Tibial nerve (tissue), 4 donors: ENCODE measurements at places on chromosomes 13 and 19. TPM values are rescaled to one million over a fixed set of nuclear protein-coding genes. Genes with fewer than 3 reads are reported as not detected.

DNA sequence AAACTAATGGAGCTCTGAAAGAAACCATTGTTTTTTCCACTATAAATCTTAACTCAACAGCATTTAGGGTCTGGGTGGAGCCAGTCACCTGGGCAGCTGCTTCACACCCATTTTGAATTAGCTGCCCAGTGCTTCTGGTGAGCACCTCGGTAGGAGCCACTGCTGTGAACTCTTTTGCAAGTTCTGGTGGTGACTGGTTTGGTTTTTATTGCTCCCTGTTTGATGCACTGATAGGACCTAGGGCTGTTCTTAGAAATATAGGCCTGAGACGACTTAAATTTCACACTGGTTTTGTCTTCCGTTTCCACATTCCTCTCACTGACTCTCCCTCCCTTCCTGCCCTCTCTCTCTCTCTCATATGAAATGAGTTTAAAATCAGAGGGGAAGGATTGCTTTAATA lies 103.9 kb downstream of the GGACT start:
- peaks cover 7% of the 10 kb centered on the region for H3K4me1 ChIP-seq
- H3K27ac ChIP-seq: no peak overlapping the region
- H3K27me3 ChIP-seq: no peaks in the 10 kb centered on the region
- no peaks in the 10 kb centered on the region for H3K36me3 ChIP-seq

- no peaks in the 10 kb centered on the region for H3K27me3 ChIP-seq
- H3K4me3 ChIP-seq: no peak overlapping the region
- DNase-seq: peak; percentile 89
Observed at GRCh38 chr13:20814224-20814910, 40.6 kb upstream of the EEF1AKMT1 start.

DNA sequence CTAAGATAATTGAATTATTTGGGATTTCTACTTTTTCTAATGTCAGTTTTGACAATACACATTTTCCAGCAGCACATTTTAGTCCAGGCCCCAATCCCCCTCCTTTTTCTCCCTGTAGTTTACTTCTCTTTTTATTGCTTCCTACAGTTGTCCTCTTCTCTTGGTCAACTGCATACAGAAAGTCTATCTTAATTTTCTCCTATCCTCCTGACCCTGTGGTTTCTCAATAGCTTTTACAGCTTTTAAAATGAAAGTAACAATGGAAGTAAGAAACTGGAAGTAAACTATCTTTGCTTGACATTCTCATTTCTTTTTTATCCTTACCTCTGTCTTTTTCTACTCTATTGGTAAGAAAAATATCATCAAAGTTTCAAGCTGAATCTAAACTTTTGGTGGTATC lies 106.5 kb upstream of the OXGR1 start:
- H3K27ac ChIP-seq: no peak overlapping the region
- H3K4me3 ChIP-seq: no peak overlapping the region
- H3K27me3 ChIP-seq: no peaks in the 10 kb centered on the region
- H3K4me1 ChIP-seq: no peaks in the 10 kb centered on the region
- no peak for DNase-seq

- peaks cover 7% of the 10 kb centered on the region for H3K36me3 ChIP-seq
- H3K27ac ChIP-seq: no peak overlapping the region
- no peak for DNase-seq
- peaks cover 25% of the 10 kb centered on the region for H3K4me1 ChIP-seq
- no peaks in the 10 kb centered on the region for H3K27me3 ChIP-seq
Observed at GRCh38 chr19:35029737-35030256, 473 bp upstream of the SCN1B start.

- no peak overlapping the region for H3K27ac ChIP-seq
- H3K4me3 ChIP-seq: no peak overlapping the region
- no peaks in the 10 kb centered on the region for H3K27me3 ChIP-seq
- H3K36me3 ChIP-seq: no peaks in the 10 kb centered on the region
- H3K4me1 ChIP-seq: no peaks in the 10 kb centered on the region
Observed at GRCh38 chr13:28413999-28414398, 80.9 kb downstream of the FLT1 start.

DNA sequence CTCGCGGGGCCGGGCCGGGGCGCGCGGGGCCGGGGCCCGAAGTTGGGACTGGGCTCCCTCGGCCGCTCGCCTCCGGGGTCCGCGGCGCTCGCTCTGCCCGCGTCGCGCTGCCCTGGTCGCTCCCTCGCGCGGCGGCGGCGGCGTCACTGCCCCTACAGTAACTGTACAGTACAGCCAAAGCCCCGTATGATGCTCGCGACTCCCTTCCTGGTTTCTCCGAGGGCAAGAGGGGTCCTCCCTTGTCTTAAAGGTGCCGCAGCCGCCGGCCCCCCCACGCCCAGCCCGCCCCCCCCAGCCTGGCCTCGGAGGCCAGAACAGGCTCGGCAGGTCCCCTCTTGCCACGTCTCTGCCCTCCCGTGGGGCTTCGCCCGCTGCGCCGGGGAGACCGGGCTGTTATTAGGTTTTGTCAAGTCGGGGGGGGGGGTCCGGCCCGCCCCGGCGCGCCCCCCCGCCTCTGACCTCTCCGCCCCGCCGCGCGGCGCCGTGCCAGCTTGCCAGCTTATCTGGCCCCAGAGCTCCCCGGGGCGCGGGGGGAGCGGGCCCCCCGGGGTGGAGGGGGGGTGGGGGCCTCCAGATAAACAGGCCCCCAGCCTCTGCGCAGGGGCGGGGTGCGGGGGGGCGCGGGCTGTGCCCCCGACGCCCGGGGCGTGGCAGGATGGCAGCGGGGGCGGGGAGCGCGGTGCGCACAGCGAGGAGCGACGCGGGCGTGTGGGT lies at the start of gene ZBTB7A:
Gene ZBTB7A (minus strand): TSS at position 218 of the 714 bp plus-strand sequence. CDS start 11,667 bp downstream, outside the sequence.
- peak; percentile 77 for DNase-seq
- no peaks in the 10 kb centered on the region for H3K4me1 ChIP-seq
- H3K27me3 ChIP-seq: no peaks in the 10 kb centered on the region
- peak within 1 kb of the TSS; percentile 100 for H3K27ac ChIP-seq

- H3K27ac ChIP-seq: peak overlapping the region; percentile 63
- DNase-seq: no peak
- H3K4me1 ChIP-seq: peaks cover 61% of the 10 kb centered on the region
- no peaks in the 10 kb centered on the region for H3K27me3 ChIP-seq
- no peak overlapping the region for H3K4me3 ChIP-seq
Observed at GRCh38 chr19:41325640-41325946, 15.6 kb downstream of the CCDC97 start.

DNA sequence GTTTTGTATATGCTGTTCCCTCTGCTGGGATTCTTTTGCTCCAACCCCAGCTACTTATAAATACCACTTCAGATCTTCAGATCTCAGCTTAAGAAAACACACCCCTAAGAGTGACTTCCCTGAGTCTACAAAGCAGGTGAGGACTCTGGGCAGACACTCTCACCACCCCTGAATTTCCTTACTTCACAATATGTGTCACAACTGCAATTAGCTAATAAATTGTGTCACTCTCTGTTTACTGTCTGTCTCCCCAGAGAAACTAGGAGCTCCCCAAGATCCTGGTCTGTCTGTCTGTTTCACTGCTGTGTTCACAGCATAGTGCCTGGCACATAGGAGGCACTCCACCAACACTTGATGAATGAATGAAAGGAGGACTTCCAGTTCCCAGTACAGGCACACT lies 14.4 kb downstream of the CEBPA start:
- no peak overlapping the region for H3K27ac ChIP-seq
- no peaks in the 10 kb centered on the region for H3K27me3 ChIP-seq
- DNase-seq: no peak

GRCh38 chr13:40053401-40053800 lies 397.9 kb downstream of the COG6 start:
- DNase-seq: no peak
- no peaks in the 10 kb centered on the region for H3K36me3 ChIP-seq
- no peaks in the 10 kb centered on the region for H3K4me1 ChIP-seq

DNA sequence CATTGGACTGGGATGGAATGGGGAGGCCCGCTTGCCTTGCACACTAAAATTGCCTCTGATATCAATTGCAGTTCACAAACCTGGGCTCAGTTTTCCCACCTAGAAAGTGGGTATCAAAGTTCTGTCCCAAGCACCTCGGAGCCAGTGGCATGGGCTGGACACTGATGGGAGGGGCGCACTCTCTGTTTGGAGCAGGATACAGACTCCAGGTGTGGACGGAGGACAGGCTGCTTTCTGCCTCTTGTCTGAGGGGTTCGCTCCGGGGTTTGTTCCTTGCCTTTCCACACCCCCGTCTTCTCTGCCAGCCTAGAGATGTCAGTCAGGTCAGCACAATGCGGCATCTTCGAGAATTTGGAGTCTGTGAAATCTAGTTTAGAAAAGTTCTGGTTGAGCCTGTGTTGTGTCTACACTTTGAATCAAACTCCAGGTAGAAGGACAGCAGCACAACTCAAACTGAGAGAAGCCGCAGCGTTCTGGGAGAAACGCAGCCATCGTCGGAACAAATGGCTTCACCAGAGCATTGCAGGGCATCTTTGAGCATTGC lies 141.9 kb downstream of the TEX29 start:
- no peak overlapping the region for H3K27ac ChIP-seq
- no peaks in the 10 kb centered on the region for H3K36me3 ChIP-seq
- no peaks in the 10 kb centered on the region for H3K27me3 ChIP-seq
- H3K4me3 ChIP-seq: no peak overlapping the region

DNA sequence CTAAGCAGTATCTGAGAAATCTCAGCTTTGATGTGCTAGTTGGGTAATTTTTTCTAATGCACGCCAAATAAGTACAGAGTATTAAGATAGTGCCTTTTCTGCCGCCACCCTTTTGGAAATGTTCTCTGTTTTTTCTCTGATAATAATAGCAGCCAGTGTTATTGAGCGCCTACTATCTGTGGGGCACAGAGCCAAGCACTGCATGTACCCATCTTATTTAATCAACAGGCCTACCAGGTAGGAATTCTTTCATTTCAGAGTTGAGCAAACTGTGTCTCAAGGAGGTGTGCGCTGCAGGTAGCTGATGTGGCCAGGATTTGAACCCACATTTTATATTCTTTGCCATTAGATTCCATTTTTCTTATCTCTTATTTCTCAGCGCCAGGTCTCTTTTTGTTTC lies 1.4 kb downstream of the EPN1 start:
- peak overlapping the region; percentile 85 for H3K4me3 ChIP-seq
- H3K27me3 ChIP-seq: no peaks in the 10 kb centered on the region

GRCh38 chr13:87810920-87811344 lies 139.8 kb downstream of the SLITRK5 start:
- no peaks in the 10 kb centered on the region for H3K36me3 ChIP-seq
- no peak overlapping the region for H3K27ac ChIP-seq
- no peak for DNase-seq
- H3K27me3 ChIP-seq: no peaks in the 10 kb centered on the region
- H3K4me3 ChIP-seq: no peak overlapping the region

DNA sequence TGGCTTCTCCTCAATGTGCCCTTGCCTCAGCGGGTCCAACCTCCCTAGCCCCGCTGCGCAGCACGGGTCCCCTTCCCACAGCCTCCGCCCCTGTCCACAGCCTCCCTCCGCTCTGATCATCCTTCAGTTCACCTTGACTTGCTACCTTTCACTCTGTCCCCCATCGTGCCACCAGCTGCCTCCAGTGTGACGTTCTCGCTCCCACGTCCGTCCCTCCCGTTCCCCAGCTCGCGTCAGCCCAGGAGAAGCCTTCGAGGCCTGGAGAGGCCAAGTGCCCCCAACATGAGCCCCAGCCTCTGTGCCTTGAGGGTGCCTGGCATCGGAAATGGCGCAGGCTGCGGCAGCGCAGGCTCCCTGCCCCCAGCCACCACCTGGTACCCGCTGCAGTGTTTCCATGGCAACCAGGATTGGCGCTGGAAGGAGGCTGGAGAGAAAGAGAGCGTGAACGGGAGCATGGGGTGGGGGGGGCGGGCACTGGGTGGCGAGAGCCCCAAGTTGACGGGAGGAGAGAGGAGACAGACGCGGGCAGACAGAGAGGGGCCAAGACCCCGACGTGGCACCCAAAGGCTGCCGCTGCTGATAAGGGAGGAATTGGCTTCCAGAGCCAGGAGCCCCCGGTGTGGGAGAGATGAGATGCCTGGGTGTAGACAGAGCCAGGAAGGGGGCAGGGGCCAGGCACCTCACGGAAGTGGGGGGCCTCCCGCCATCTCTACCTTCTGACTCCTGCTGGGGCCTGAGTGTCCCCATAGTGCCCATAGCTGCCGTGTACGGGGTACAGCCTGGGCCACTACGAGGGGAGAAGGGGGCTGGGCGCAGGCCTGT lies 844 bp upstream of the ASPDH start:
- DNase-seq: no peak
- H3K27me3 ChIP-seq: no peaks in the 10 kb centered on the region
- H3K4me1 ChIP-seq: no peaks in the 10 kb centered on the region
- no peaks in the 10 kb centered on the region for H3K36me3 ChIP-seq
- H3K27ac ChIP-seq: no peak overlapping the region

GRCh38 chr19:19021115-19021514 lies 12.2 kb downstream of the SUGP2 start:
- H3K4me1 ChIP-seq: no peaks in the 10 kb centered on the region
- no peak overlapping the region for H3K4me3 ChIP-seq
- no peak for DNase-seq
- H3K36me3 ChIP-seq: peaks cover 10% of the 10 kb centered on the region

DNA sequence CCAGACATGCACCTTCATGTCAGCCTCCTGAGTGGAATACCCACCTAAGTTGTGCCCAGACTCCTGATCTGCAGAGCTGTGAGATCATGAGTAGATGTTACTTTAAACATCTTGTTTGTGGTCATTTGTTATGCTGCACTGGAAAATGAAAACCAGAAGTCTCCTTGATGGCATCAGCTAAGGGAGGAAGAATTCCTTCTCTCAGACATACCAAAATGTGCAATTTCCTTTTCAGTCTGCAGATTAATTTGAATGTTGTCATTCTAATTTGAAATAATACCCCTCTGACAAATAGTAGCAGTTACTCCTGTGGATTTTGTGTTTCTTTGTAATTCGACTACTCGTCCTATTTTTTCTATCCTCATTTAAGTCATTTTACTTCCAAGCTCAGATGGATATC lies 59.3 kb downstream of the ITGBL1 start:
- no peaks in the 10 kb centered on the region for H3K4me1 ChIP-seq
- H3K27ac ChIP-seq: no peak overlapping the region
- H3K36me3 ChIP-seq: no peaks in the 10 kb centered on the region
- H3K27me3 ChIP-seq: no peaks in the 10 kb centered on the region

CLDND2 gene
- total RNA-seq: not detected

PGLYRP2 gene
- total RNA-seq: not detected

CYP2A7 gene
- not detected for total RNA-seq

SELENOV gene
- total RNA-seq: not detected

TEX29 gene
- total RNA-seq: 2.4 TPM

C19orf85 gene
- not detected for total RNA-seq
